ENCODE measurements at places on chromosomes 3 and 15.
A peak's percentile ranks its signal among the peaks of the same experiment; 100 is the strongest.

- DNase-seq: no peak
Observed at GRCh38 chr3:27467545-27467944, 16.6 kb downstream of the SLC4A7 start.

DNA sequence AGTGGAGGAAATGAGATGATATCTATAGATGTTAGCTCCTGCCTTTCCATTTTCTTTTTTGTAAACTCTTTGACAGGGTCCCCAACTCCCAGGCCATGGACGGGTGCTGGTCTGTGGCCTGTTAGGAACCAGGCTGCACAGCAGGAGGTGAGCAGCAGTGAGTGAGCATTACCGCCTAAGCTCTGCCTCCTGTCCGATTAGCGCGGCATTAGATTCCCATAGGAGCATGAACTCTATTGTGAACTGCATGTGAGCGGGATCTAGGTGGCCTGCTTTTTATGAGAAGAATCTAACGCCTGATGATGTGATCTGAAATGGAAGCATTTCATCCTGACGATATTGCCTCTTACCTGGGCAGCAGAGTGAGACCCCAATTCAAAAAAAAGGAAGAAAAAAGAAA, 56.8 kb upstream of the CHD2 start:
- DNase-seq: no peak

DNA sequence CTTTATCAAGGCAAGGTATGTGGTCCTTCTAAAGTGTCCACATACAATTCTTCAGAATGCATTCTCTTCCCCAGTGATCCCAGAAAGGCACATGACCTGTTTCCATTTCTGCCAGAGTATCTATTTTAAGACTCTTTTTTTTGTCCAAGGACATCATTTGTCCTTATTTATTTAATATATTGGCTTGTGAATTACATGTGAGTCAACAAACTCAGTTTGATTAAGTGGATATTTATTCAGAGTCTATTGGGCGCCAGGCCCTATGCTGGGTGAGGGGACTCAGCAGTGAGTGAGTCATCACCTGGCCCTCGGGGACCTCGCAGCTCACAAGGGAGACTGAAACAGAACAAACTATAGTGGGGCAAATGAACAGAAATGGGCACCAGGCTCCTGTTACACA, 136.8 kb downstream of the SNRK start:
- DNase-seq: no peak

GRCh38 chr3:99012051-99012450, 110.6 kb upstream of the DCBLD2 start:
- peak; percentile 66 for DNase-seq

DNA sequence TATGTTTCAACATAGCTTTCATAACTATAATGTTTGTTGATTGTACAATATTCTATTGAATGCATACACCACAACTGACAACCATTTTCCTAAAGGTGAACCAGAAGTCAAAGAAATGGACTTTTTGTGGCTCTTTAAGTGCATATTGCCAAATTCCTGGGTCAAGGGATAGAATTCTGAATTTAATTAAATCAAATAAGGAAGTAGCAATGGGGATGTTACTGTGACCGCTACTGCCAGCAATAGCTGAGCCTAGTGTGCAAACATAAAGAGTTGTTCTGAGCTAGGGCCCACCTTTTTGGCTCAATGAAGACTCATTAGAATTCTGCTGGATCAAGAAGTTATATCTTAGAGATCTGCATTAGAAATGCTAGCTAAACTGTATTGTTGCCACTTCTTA, 17.3 kb upstream of the KBTBD8 start:
- no peak for DNase-seq

GRCh38 chr3:15978801-15979200, 181.0 kb upstream of the ANKRD28 start:
- no peak for DNase-seq

- no peak for DNase-seq
Observed at GRCh38 chr3:139218046-139218445, 125.8 kb upstream of the MRPS22 start.

- DNase-seq: no peak
Observed at GRCh38 chr3:120145542-120146285, 51.5 kb upstream of the GSK3B start.

GRCh38 chr3:76242886-76243753, 457.8 kb upstream of the ZNF717 start:
- DNase-seq: no peak

- DNase-seq: no peak
Observed at GRCh38 chr3:140007081-140007480, 72.1 kb downstream of the CLSTN2 start.

GRCh38 chr3:130779031-130779430, 32.4 kb upstream of the PIK3R4 start:
- peak; percentile 59 for DNase-seq

DNA sequence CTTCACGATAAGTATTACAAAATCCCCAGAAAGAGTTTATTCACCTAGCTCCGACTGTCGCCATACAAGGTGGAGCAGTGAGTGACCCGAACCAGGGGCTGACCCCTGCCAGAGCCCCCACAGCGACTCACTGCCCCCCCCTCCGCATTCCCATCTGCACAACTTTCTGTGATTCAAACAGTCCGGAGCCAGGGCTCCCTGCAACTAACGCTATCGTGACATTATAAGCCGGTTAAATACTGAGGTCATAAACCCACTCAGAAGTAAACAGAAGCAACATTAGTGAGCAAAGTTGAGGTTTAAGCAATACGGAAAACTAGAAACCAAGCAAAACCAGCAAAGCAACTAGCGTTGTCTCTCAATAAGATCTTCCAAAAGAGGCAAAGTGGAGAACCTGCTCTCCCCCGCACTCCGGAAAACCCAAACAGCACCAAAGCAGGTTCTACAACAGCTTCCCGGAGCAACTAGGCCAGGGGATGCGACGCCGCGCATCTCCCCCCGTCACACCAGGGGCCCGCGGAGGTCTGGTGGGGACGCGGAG, 642 bp downstream of the SCAP start:
- DNase-seq: no peak

All from GM06990 (cell line).